ENCODE measurements at places on chromosomes 7 and 10.

DNA sequence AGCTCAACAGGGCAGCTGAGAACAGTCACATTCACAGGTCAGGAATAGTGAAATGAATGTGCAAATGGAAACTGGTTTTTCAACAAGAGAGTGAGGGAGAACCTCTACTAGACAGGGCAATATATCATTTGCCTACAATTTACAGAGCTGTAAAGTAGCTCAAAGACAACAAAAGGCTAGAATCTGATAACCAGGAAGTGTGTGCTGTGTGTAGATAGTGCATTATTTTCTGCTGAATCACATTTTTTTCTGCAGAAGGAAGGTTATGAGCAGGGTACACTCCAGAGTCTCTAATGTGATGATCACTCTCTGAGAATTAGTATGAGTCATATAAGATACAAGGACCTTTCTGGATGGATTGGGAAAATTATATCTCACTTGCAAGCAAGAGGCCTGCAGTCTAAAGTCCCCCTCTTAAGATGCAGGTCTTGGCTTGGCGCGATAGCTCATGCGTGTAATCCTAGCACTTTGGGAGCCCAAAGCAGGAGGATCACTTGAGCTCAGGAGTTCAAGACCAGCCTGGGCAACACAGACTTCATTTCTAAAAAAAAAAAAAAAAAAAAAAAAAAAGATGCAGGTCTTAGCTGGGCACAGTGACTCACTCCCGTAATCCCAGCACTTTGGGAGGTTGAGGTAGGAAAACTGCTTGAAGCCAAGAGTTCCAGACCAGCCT lies 59.9 kb upstream of the COBL start:
- DNase-seq: peak; percentile 93

DNA sequence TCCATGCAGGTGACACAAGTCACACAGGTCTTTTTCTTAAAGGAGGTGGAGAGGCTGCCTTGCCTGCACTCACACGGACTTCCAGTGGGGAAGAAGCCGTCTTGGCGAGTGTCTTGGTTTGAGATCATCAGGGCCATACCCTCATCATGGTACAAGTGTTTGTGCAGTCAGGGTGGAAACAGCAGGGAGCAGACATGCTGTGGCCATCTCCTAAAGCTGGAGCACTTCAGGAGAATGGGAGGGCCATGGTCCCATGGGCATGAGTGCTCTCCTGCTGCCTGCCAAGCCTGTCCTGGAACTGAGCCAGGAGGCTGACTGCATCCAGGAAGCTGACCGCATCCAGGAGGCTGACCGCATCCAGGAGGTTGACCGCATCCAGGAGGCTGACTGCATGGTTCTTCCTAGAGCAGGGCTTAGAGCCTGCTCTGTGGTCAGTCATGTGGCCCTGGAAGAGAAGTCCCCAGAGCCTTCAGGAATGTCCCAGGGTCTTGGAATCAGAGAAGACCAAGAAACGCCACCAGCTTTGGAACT lies 98.4 kb downstream of the ADARB2 start:
- DNase-seq: peak; percentile 56

DNA sequence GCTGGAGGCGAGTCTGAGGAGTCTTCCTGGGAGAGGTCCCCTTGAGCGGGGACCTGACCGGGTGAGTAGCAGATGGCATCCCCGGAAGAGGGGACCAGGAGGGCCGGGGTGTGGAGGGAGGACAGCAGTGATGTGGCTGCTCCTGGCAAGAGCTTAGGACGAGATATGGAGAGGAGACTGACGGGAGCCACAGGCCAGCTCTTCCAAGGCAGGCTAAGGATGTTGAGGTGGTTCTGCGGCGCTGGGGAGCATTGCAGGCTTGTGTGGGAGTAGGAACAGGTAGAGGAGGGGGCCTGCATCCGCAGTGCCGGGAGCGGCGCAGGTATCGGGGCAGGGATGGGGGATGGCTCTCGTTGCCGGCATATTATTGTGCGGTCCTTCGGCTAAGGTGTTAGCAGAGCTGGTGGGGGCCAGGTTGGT lies 76.7 kb upstream of the ANLN start:
- DNase-seq: no peak

DNA sequence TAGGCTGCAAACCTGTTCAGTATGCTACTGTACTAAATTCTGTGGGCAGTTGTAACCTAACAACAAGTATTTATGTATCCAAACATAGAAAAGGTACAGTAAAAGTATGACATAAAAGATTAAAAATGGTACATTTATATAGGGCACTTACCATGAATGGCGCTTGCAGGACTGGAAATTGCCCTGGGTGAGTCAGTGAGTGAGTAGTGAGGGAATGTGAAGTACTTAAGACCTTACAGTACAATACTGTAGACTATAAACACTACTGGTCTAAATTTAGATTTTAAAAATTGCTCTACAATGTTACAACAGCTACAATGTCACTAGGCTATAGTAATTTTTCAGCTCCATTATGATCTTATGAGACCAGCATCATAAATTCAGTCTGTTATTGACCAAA lies 146.0 kb upstream of the GNAI1 start:
- no peak for DNase-seq

GRCh38 chr10:46236546-46236887 lies 50.3 kb upstream of the ANTXRL start:
- no peak for DNase-seq

DNA sequence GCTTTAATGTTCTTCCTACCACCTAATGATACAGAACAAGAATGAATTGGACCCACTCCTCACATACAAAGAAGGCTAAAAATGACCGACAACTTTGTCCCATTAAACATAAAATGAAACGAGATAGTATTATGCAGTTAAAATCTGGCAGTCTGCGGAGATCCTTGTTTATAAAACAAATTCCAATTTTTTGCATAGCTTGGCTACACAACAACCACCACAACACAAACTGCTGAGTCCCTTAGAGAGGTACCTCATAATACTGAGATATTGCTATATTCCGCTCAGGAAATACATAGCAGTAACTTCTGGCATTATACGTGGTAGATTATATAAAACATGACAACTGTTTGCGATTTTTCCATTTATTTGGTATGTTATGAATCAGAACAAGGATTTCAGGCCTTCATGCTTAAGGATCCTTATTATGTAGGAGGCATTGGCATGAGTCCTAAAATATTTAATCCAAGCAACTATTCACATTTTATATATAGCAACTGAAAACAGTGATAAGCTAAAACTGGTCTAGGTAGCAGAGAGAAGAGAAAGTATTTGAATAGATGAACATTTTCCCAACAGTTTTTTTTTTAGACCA lies 96.0 kb downstream of the ANK3 start:
- DNase-seq: no peak

DNA sequence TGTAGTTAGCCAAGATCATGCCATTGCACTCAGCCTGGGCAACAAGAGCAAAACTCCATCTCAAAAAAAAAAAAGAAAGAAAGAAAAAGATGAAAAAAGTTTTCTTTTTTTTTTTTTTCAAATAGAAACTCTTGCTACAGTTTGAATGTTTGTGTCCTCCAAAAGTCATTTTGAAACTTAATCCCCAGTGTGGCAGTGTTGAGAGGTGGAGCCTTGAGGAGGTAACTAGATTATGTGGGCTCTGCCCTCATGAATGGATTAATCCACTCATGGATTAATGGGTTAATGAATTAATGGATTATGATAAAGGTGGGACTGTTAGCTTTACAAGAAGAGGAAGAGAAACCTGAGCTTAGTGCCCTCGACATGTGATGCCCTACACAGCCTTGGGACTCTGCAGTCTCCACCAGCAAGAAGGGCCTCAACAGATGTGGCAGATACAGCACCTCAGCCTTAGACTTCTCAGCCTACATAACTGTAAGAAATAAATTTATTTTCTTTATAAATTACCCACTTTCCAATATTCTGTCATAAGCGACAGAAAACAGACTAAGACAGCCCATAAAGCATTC lies 25.1 kb downstream of the CPEB3 start:
- no peak for DNase-seq

DNA sequence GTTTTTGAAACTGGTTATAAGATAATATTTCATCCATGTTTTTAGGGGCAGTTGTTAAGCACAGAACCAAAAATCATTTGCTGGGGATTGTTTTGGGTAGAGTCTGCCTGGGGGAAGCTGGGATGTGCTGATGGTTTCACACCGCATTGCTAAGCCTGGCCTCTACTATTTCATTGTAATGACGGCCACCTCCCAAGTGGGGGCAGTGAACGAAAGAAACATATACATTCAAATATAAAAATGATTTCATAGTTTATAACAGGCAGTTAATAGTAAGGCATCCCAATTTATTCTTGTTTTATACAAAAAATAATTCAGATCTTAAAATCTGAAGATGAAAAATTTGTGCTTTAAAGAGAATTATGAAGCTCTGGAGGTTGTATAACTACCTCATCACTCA lies 750.8 kb downstream of the REEP3 start:
- DNase-seq: no peak

Data from RCC 7860 (cell line).